ENCODE measurements at places on chromosomes 5 and 9.

DNA sequence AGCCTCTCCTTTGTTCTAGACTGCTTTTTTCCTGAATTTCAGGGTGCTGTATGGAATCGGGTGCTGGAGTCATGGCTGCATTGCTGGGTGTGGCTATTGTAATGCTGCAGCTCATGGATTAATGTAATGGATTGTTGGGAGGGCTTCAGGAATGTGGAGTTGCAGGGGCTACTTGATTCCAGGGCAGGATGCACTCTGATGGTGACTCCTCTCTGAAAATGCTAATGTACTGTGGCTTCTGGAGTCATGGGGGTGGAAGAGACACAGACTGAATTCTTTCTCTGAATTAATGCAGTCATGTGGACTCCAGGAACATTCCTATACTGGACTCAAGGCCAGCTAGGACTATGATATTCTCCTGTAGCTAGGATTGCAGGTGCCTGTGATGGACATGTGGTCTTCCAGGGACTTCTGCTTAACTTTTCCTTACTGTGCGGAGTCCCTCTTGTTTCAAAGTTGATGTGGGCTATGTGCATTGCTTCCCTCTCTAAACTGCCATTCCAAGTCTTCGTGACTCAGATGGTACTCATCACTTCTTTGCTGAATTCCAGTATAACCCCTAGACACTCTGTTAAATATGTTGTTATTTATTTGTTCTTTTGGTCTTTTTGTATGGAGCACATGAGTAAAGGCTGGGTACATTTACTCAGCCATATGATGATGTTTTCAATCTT, 396.2 kb downstream of the KCTD16 start:
- DNase-seq: peak; percentile 90

DNA sequence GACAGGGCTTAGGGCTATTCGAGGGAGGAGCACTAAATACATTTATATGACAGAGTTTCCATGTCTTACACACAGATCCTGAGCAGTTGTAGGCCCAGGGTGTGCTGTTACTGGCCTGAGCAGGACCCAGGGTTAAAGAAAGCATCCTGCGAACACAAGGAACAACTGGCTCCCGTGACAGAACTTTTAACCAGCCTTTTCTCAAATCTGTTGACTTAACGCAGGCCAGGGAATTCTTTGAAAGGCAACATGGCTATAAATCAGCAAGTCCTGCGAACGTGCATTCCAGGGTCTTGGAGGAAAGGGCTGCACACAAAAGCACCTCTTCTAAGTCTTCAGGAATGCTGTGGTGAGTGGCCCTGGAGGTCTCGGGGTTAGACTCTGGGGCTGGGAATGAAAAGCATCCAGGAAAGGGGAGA, 45.2 kb upstream of the ANKRD55 start:
- peak; percentile 88 for DNase-seq

DNA sequence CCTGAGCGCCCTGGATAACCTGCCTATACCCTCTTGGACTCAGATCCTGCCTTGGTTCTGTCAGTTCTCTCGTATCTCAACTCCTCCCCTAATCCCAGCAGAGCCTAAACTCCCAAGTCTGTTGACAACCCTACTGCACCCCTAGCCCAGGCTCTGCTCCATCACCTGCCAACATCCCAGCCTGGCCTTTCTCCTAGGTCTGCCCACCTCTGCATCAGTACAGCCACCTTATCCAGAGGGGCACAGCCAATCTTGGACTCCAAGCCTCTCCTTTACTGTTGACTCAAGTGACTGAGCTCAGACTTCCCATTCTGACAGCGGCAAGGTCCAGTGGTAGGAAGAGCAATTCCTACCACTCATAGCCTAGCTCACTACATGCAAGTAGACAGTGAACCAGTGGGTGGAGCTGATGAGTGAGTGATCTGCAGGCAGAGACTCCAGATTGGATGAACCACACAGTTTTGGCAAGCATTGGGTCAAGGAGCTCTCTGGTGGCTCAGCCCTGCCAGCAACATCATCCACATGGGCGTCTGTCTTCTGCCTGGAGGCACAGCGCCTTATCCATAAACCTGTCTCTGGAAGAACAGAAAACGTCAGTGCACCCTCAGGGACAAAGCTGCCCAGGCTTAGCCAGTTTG, 26.5 kb downstream of the TRMO start:
- peak; percentile 62 for DNase-seq

DNA sequence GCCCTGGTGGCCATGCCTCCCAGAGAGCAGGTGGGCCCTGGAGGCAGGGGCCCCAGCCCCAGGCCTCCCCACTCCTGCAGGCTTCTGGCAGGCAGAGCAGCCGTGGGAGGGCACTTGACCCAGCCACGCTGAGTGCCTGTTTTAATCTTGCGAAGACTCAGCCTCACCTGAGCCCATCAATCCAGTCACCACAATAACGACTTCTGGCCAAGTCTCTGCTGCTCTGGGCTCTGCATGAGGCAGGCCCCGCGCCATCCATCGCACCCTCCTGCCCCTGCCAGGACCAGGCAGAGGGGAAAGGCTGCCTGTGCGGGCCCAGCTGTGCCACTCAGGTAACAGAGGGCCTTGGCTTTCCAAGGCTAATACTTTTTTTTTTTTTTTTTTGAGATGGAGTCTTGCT, 32.8 kb downstream of the RASGEF1C start:
- no peak for DNase-seq

GRCh38 chr9:125886365-125886764, 139.2 kb downstream of the PBX3 start:
- DNase-seq: no peak

Data from ELR (cell line).